ENCODE measurements at places on chromosomes 7 and 10. TPM values are rescaled to one million over a fixed set of nuclear protein-coding genes. Genes with fewer than 3 reads are reported as not detected.

GRCh38 chr7:109611656-109612055, 1042.0 kb downstream of the DNAJB9 start:
- DNase-seq: no peak

DNA sequence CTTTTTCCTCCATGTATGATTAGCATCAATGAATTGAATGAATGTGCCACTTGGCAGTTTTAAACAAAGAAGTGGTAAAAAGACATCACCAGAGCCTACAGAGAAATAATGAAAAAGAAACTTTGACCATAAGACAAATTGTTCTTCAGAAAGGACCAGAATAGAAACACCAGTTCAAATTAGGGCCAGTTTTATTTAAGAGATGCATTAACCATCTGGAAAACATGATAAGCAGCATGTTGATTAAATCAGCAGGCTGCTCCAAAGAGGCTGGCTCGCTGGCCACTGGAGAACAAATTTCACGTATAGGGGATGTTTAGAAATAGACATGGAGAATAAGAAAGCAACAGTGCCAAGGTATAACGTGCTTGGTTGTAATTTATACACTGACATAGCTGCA, 242.3 kb upstream of the AOAH start:
- no peak for DNase-seq

DNA sequence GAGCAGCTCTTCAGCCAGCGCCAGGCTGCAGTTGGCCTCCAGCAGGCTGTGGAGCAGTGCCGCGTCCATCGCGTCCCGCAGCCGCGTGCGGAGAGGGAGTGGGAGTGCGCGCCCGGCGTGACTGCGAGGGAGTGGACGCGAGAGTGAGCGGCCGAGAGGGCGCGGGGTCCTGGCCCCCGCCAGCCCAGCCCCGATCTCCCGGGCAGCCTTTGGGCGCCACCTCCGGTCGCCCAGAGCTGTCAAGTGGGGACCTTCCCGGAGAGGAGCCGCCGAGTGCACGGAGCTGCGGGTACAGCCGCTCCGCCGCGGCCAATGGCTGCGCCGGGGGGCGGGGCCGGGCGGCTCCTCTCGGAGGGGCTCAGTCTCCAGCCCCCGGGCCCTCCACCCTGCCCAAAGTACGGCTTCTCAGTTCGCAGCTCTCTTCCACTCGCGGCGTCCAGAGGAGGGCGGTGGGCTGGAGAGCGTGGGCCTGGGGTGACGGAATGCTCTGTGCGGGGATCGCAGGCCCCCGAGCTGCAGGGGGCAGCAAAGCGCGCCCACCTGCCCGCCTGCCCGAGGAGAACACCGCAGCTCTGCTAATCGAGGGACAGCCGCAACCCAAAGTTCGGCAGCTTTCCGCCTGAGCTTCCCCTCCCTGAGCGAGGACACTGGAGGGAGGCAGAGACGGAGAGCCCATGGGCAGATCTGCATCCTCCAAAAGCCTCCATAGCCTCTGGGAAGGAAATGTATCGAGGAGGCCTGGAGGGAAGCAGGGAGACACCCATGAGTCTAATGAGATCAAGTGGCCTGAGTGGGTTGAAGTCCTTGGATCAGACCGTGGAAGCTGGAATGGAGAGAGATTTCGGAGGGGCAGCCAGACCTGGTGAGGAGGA, at the start of gene CRHR2:
Gene CRHR2, minus strand, starts transcription at position 245 of the 872 bp plus-strand sequence. Its CDS starts 176 bp downstream, at position 69.
- peak; percentile 26 for DNase-seq

DNA sequence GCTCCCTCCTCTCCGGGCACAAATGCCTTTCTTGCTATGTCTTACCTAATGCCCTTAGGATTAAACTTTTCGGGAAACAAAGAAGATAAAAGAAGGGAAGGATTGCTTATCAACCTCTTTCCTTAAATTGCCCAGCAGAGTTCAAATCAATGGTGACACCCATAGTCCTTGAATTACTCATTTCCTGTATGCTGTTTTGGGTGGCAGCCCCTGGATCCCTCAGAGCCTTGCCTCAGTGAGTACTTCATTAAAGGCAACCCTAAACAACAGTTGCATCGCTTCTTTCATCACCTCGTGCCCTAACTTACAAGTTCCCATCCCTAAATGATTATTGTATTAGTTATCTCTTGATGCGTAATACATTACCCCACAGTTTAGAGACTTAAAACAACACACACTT, 31.6 kb upstream of the WAPL start:
- no peak for DNase-seq

DNA sequence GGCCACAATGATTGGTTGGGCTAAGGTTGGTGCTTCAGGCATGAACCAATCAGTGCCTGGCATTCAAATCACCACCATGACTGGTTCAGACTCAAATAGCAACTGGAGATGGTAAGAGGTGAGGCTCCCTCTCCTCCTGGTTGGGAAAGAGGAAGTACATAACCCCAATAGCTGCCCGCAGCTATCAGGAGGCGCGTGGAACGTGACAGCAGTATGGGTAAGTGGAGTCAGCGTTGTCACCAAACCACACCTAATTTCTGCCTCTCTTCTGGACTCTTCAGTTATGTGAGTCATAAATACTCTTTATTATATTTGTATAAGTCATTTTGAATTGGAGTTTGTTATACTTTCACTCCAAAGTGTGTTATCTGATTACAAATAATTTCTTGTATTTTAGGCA, 17.9 kb upstream of the ITGA8 start:
- DNase-seq: no peak

DNA sequence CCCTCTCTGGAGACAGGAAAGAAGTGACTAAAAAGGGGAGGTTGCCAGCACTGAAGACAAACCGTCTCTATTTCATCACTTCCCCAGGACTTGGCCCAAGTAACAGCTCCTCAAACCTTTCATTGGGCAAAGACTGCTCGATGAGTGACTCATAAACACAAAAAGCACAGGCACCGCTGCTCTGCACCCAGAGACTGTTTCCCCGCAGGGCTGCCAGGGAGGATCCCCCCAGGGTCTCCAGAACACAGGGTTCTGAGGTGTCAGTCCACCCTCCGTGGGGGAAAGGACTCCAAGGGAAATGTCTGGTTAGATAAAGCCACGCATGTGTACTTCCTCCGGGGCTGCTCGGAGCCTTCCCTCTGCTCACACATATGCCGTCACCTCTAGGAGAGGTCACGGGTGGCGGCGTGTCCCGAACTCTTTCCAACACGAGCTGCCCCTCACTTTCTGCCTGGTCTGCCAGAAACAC, 59.9 kb downstream of the INSIG1 start:
- DNase-seq: no peak

DNA sequence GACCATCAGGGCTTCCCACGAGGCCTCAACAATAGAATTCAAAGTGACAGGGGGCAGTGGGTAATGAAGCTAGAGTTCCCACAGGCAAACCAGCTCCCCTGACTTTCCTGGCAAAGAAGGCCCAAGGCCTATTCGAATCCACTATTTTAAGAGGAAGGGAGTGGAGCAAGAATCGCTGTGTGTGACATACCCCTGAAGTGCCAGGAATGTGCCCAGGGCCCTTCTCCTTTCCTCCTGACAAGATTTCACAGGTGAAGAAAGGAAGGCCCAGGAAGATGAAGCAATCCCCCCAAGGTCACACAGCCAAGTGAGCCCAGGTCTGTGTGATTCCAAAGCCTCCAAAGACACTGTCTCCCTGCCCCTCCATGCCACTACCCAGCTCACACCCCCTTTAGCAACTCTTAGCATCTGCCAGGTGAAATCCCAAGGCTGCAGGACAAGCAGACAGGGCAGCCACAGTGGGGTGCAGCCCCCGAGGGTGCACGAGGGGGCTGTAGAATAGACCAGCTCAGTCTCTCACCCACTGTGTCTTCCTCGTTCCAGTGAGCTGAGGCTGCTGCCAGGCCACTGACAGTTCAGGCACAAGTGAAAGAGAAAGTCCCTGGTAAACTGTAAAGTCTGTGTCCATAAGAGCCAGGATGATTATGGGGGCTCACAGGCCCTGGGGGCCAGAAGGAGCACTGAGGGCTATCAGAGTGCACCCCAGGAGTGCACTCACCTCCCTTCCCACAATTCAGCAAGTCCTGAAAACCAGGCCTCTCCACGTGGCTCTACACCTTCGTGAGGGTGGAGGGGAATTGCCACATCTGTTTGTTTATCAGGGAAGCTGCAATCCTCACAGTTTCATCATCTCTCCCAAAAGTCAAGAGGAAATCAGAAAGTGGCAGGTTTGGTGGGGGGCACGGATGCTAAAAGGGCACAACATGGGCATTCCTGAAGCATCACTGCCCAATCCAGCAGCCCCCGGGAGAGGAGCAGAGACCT, 70.8 kb upstream of the ZMIZ1 start:
- DNase-seq: peak; percentile 64

DNA sequence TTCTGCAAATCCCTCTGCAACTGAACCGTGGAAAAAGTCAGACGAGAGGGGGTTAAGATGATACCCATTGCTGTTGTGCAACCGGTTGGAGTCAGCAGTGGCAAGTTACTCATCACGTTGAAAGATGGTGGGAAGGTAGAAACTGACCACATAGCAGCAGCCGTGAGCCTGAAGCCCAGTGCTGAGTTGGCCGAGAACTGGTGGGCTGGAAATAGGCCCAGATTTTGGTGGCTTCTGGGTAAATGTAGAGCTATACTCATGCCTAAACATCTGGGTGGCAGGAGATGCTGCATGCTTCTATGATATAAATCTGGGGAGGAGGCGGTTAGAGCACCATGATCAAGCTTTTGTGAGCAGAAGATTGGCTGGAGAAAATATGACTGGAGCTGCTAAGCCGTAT, 78.6 kb downstream of the ARL5B start:
- no peak for DNase-seq

DNA sequence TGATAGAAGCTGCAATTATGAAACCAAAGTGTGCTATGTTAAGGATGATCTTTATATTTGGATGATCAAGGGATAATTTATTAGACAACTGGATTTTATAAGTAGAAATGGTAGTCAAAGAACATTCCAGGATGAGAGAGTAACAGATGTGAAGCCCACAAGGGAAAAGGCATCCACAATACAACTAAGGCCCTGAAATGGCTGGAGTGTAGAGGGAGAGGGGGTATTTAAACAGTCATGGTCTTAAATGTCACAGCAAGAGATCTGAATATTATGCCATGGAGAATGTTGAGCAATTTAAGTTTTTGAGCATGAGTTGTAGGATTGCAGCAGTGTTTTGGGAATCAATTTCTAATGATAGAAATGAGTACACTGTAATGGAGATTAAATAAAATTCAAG, 282.3 kb upstream of the DKK1 start:
- DNase-seq: no peak

- DNase-seq: peak; percentile 36
Measured at GRCh38 chr10:128068398-128069285, 57.6 kb downstream of the MKI67 start.

GRCh38 chr10:12782537-12782936, 219.0 kb downstream of the CCDC3 start:
- DNase-seq: peak; percentile 65

- no peak for DNase-seq
Measured at GRCh38 chr10:47095211-47095610, 184.0 kb downstream of the PTPN20 start.

GRCh38 chr7:102424129-102424551, 9.2 kb upstream of the ORAI2 start:
- no peak for DNase-seq

- no peak for DNase-seq
Measured at GRCh38 chr10:18665815-18666558, 6.8 kb downstream of the ARL5B start.

GRCh38 chr7:50352282-50352681, 47.8 kb downstream of the IKZF1 start:
- DNase-seq: no peak

DNA sequence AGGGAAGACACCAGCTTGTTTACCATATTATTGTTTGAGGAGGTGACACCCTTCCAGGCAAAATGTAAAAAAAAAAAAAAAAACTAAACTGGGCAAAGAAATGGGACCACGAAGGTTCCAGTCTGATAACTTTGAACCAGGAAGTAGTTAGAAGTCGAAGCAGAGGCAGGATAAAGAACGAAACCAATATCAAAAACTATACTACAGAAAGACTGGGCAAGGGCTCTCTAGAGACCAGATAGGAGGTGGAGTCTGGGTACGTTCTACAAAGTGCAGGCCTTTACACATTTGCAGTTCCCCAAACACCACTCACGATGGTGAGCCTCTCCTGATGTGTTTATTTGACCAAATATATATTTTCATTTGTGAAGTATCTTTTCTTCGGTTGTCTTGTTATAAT, 125.7 kb upstream of the CDK1 start:
- no peak for DNase-seq

DNA sequence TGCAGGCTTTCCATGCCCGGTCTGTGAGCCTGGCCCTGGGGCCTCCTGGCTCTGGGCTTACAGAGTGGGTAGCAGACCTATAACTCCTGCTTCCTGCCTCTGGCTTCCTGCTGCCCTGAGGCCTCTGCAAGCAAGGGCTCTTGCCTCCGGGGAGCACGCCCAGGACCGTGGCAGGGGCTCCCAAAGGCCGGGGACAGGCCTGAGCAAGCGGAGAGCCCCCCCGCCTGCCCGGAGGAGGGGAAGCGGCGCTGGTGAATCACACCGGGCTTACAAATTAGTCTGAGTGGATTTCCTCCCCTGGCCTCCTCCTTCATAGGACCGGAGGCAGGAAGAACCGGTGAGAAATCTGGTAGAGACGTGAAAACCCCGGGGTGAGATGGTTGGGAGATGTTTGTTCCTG, 1.5 kb upstream of the MYL10 start:
- no peak for DNase-seq

DNA sequence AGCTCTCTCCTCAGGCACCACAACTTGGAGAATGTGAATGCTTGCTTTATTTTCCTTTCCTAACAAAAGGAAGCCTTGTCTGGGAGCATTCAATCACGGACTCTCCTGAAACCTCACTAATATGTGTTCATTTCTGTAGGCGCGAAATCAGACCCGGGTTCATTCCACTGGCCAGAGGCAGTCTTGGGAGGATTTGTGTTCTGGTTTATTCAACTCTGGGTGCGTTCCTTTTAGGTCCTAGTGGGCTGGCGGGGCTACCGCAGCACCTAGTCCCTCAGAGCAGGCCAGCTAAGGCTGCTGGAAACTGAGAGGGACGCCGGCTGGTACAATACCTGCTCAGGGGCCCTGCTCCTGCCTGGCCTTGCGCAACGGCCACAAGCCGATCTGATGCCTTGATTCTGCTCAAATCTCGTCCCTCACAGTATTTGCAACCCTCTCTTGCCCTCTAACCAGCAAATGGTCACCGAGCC, 7.5 kb downstream of the HOXA4 start:
- no peak for DNase-seq

DNA sequence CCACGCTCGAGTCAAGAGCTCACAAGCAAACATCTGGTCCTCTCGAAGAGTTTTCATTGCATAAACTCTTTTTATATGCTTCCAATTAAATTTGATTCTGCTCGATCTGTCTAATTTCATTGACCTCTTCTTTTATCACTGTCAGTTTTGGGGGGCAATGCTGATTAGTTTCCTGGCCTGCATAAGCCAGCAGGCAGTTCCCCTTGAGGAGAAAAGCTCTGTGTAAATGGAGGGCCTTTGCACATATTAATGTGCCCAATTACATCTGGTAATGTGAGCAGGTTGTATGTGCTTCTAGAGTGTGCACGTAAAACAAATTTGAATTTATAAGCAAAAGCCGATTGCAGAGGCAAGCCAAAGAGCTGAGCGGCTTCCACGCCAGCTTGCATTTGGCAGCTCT, 210.3 kb downstream of the ABCA13 start:
- DNase-seq: no peak

GRCh38 chr10:69847458-69847857, 45.8 kb downstream of the COL13A1 start:
- DNase-seq: no peak

ZNF365 gene
- polyA plus RNA-seq: not detected

LDB3 gene
- polyA plus RNA-seq: 274 TPM

AKR1D1 gene
- not detected for polyA plus RNA-seq

AHR gene
- polyA plus RNA-seq: 1.5 TPM

XRCC2 gene
- 0.17 TPM for polyA plus RNA-seq

SEMA3A gene
- 0.05 TPM for polyA plus RNA-seq

RALA gene
- polyA plus RNA-seq: 28.7 TPM

CALHM3 gene
- polyA plus RNA-seq: not detected

SYT15 gene
- polyA plus RNA-seq: 0.80 TPM

CFAP70 gene
- polyA plus RNA-seq: 0.30 TPM

STAG3 gene
- 0.18 TPM for polyA plus RNA-seq

Measured in psoas muscle (tissue), 8 donors.